ENCODE measurements at places on chromosomes 7 and 10. TPM values are rescaled to one million over a fixed set of nuclear protein-coding genes. Genes with fewer than 3 reads are reported as not detected.

- DNase-seq = no peak
These were observed 263.8 kb upstream of the ZNF32 start for GRCh38 chr10:43912469-43912868.

GRCh38 chr7:105940109-105940508, 23.0 kb upstream of the CDHR3 start:
- no peak for DNase-seq

- peak; percentile 13 for DNase-seq
These were observed 69.1 kb downstream of the DIP2C start for GRCh38 chr10:620417-620816.

GRCh38 chr10:60901561-60902235, 42.3 kb downstream of the RHOBTB1 start:
- DNase-seq = no peak

DNA sequence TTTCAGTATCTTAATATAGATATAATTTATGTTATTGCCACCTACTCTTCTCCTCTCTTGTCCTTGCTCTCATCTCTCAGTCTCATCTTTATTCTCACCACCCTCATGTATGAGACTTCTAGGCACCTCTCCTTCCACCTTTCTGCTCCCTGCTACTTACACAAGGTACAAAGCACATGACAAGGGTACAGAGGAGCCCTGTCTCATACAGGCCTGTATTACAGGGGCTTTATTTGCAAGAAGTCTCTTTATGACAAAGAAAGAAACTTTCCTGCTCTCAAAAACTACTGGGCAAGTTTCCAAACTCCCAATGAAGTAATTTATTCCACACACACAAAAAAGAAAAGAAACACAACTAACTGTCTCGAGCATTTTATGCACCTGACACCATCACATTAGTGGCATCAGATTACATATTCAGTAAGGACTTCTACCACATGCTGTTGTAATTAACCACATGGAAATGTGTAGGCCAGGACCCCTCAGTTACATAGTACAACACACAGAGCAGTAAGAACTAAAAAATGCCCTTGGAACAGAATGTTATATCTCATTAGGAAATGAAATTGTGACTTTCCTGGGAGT, 253.1 kb downstream of the FZD1 start:
- DNase-seq = no peak

- no peak for DNase-seq
These were observed 35.1 kb upstream of the COBL start for GRCh38 chr7:51351661-51352060.

DNA sequence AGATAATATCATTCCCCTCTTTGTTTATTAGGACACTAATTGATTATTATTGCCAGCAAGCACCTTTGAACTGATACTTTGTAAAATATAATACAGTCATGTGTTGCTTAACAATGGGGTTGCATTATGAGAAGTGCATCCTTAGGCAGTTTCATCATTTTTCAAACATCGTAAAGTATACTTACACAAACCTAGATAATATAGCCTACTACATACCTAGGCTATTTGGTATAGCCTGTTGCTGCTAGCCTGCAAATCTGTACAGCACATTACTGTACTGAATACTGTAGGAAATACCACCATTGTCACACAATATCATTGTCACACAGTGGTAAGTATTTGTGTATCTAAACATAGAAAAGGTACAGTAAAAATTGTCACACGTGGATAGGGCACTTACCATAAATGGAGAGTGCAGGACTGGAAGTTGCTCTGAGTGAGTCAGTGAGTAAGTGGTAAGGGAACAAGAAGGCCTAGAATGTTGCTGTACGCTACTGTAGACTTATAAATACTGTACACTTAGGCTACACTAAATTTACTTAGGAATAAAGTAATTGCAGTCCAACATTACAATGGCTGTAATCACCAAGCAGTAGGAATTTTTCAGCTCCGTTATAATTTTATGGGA, 70.7 kb downstream of the LCOR start:
- no peak for DNase-seq

DNA sequence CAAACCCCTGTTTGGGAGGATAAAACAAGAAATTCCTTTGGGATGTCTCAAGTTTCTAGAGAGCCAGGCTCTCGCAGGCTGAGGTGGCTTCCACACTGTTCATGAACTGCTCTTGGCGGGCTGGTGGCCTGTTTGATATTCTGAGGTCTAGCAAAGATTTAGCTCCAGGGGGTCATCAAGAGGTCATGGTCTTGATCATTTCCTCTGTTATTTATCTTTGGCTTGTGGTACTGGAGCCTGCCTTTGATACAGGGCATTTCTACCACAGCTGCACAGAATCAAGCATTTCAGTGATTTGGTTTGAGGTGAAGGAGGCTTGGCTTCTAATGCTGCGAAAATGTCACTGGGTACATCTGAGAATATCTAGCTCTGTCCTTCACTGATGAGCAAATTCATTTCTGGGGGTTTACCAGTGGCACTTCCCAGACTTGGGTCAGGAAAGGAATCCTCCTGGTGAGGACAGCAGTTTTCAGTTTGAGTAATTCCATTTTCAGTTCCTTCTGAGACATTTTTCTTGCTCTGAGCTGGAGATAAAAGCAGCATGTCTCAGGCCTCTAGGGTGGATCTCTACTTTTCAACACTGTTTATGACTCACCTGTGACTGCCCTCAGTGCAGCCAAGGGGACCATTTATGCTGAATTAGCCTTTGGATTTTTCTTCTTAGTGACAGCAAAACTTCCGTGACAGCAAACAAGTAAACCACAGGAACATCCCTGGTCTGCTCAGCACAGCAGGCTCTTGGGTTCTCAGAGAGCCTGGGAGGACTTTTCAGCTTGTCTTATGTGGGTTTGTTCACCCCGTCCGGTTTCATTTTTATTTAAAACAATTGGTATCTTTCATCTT, 312.0 kb downstream of the RNLS start:
- DNase-seq = no peak

DNA sequence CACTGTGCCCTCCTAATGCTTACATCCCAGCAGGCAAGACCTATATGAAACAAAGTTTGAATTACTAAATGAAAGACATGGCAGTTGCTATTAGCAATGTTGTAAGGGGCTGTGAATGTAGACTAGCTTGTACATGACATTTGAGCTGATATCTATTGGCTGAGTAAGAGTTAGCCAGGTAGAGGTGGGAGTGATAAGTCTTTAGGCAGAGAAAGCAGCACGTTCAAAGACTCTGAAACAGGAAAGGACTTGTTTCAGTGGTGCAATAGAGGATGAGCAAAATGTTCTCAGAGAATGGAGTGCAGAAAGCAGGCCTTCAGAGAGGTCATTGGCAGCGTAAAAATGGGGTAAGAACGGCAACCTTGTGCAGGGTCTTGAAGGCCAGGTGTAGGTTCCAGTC, 687.6 kb downstream of the AUTS2 start:
- no peak for DNase-seq

GRCh38 chr7:11786186-11786585, 45.8 kb downstream of the THSD7A start:
- DNase-seq = no peak

DNA sequence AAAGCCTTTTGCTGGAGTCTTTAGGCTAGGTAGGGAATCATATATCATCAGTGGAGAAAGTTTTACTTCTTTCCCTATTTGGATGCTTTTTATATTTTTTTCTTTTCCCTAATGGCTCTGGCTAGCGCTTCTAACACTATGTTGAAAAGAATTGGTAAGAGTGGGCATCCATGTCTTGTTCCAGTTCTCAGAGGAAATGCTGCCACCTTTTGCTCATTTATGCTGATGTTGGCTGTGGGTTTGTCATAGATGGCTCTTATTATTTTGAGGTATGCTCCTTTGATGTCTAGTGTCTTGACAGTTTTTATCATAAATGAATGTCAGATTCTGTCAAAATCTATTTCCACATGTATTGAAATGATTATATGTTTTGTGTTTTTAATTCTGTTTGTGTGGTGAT, 1544.1 kb downstream of the REEP3 start:
- no peak for DNase-seq

DNA sequence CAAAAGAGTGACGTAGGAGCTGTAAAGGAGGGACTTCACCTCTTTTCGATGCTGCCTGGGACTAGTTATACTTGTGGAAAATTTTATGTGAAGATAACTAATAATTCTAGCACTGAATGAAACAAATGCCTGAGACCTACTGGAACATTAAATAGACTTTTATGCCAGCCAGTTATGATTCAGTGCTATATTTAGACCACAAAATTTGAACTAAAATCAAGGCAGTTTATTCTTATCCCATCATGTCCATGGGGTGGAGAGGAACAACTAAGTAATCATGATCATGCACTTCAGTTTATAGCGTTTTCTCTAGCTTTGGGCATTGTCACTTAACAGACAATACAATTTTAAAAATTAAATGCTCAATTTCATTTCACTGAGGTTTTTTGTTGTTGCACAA, 76.7 kb downstream of the ZEB1 start:
- DNase-seq = no peak

- no peak for DNase-seq
These were observed 27.7 kb upstream of the VIPR2 start for GRCh38 chr7:159172400-159172799.

HMX3 gene
- not detected for total RNA-seq

CYP3A5 gene
- total RNA-seq = 1.8 TPM
